ENCODE measurements at places on chromosomes 12 and 14.

DNA sequence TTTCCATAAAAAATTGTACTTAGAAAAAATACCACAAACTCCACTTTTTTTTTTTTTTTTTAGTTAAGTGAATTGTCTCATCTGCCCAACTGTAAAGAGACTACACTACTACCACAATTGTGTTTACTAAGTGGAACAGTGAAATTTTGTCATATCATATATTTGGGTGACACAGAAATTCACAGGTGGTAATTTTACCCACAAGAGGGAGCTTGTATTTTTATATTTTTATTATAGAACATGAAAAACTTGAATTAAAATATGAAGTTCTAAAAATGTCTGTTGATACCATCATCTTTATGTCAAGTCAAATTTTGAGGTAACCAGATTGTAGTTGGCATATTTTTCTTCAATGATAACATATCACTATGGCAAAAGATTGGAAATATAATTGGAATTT is 329.4 kb upstream of the SOX5 start:
- no peak for DNase-seq

DNA sequence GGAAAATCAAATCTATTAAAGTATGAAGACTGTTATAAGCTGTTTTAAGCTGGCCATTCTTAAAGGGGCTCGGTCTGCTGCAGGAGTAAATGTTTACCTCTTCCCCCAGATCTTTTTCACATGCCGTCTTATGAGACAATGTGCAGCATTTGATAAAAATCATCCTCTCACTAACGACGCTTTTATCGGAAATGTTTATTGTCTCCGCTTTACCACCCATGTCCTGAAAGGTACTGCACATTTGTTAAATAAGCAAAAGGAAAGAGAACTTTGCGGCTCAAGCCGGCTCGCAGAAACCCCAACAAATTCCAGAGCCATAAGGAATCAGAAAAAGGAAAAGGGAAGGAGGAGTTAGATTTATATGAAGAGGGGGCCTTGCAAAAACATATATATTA is 137.8 kb downstream of the HMGA2 start:
- no peak for DNase-seq

DNA sequence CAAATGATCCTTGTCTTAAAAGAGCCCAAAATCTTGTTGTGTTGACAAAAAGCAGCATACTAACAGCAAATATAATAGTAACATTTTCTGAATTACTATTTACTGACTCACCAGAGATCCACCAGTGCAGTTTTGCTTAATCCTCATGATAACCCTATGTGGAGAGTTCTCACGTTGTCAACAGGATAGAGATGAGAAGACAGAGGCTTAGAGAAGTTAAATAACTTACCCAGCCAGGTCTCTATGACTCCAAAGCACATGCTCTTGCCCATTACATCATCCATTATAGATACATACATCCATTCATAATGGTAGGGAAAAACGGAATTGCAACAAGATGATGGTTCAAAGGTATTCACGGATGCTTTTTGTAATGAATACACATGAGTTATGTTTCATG is 111.9 kb downstream of the PAX9 start:
- DNase-seq: peak; percentile 29

GRCh38 chr12:47903927-47904712 is 674 bp downstream of the VDR start:
- DNase-seq: peak; percentile 84

DNA sequence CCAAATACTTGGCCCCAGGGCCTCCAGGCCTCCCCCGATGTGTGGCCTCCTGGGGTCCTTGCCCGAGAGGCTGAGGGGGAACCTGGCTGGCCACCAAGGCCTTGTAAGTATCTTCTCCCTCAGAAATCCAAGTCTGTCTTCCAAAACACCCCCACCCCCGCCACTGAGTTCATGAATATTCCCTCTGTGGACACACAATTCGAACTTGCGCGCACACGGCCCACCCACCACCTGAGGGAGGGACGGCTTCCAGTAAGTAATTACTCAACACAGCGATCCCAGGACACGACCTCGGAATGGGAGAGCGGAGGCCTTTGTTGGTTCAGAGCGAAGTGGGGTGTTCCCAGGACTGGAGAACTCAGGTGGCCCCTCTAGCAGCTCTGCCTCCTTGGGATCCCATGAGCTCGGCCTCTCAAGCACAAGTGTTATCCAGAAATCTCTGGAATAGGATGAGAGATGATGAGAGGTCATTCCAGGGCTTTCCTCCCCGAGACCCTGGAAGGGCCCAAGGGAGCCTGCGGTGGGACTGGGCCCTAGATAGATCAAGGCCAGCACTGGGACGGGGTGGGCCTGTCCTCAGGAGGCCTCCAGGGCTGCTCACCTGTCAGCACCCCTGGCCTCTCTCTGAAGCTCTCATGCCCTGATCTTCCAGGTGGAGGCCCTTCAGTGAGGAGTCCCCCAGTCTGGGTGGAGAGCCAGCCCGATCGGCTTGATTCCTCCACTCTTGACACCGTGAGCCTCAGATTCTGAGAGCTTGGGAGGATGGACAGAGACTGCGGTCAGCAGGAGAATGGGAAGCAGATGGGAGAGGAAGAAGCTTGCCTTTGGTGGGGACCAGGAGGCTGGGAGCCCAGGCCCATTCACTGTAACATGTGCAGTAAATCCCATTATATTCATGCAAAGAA is 219.0 kb upstream of the RTL1 start:
- no peak for DNase-seq

DNA sequence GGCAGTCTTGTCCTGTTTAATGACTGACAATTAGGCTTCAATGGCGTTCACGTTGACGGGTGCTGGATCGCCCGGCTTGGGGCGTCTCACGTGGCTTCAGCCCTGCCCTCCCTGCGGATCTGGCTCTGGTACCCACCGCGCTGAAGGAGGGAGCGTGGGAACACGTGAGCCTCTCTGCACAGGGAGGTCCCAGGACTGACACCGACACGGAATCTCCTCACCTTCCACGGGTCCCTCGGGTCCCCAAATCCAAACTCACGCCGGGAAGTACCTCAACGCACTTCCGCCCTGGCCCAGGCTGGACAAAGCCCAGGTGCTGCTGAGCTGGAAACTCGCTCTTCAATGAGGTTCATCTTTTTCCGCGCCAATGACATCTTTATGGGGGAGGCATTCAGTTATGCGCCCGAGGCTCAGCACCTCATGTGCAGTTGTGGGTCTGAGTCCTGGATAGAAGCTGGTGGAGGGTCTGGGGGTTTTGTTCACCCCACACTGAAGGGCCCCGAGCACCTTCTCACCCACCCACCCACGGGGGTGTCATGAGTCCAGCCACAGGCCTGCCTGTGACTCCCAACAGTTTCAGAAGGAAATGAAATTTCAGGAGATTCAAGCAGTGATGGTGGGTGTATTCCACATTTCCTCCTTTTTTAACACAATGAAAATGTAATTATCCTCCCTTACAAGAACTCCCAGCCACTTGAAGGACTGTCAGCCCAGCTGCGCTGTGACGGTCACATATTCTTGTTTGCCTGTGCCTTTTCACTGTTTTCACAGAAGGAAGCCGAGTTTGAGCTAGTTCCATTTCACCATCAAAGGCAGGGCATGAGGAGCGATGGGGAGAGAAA is 251.7 kb upstream of the SFSWAP start:
- DNase-seq: no peak

DNA sequence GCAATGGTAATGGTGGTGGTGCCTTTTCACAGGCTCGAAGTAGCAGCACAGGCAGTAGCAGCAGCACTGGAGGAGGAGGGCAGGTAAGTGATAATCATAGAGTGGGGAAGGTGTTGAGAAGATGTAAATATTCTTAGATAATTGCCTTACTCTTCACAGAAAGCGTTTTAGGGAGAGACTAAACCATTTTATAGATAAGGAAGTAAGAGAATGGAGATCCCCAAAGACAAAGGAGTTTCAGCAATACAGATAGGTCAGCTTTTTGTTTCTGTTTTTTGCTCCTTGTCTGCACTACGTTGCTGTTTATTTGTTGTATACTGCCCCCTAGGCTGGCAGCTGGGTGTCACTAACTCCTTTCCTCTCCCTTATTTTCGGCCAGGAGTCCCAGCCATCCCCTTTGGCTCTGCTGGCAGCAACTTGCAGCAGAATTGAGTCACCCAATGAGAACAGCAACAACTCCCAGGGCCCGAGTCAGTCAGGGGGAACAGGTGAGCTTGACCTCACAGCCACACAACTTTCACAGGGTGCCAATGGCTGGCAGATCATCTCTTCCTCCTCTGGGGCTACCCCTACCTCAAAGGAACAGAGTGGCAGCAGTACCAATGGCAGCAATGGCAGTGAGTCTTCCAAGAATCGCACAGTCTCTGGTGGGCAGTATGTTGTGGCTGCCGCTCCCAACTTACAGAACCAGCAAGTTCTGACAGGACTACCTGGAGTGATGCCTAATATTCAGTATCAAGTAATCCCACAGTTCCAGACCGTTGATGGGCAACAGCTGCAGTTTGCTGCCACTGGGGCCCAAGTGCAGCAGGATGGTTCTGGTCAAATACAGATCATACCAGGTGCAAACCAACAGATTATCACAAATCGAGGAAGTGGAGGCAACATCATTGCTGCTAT is 2.0 kb downstream of the SP1 start:
- DNase-seq: peak; percentile 72

DNA sequence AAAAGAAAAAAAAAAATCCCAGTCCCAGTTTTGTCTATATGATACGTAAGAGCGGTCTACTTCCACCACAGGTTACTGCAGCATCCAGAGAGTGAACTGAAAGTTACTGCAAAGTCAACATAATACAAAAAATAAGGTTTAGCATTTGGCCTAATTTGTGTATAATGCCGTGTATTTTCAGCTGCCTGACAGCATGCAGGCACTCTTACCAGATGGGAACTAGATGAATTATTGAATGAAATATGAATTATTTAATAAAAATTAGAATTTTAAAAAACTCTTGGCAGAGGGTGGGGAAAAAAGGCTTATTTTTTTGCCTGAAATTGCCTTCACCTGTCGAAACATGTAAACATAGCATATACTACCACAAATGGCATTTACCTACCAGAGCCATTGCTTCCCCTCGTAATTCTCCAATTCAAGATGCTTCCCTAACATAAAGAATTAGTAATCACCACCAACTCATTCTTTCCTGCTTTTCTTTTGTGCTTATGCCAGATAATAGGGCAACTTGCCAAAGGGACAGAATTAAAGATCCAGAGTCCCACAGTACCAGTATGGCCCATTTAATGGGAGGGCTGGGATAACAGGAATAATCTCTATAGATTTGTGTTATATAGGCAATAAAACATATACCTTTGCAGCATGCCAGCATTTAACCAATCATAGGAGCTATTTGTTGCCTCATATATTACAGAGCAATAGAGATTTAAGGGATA is 31.1 kb downstream of the ATF7 start:
- DNase-seq: no peak

DNA sequence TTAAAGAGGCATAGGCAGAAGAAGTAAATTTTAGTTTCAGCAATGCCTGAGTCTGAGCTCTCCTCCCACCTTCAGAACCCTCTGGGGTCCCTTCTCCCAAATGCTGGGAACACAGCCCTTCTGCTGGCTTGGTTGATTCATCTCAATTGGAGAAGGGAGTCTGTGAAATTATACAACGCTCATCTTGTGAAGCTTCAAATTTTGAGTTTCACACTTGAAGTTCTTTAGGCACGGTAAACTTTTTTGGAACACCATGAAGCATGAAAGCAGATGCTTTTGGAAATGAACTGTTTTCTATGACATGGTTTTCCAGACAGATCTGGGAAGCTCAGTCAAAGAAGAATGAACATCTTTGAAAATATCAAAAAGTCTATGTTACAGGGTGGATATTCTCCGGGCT is 69.9 kb downstream of the TBK1 start:
- DNase-seq: no peak

GRCh38 chr12:30822385-30823155 is 67.8 kb upstream of the CAPRIN2 start:
- DNase-seq: peak; percentile 49

DNA sequence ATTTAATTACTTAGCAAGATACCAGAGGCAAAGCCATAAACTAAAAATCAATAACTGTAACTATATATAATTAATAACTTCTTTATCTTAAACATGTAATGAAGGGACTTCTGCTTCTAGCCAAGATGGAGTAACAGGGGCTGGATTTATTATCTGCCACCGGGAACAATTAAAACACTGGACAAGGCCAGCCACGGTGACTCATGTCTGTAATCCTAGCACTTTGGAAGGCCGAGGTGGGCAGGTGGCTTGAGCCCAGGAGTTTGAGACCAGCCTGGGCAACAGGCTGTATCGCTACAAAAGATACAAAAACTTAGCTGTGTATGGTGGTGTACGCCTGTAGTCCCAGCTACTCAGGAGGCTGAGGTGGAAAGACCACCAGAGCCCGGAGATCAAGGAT is 113.6 kb downstream of the TAOK3 start:
- DNase-seq: peak; percentile 65

- DNase-seq: no peak
Measured at GRCh38 chr14:61379639-61380184, 58.3 kb downstream of the PRKCH start.

- DNase-seq: peak; percentile 7
Measured at GRCh38 chr14:26863736-26864135, 265.9 kb upstream of the NOVA1 start.

- peak; percentile 2 for DNase-seq
Measured at GRCh38 chr12:65122703-65123102, 1.6 kb upstream of the WIF1 start.

DNA sequence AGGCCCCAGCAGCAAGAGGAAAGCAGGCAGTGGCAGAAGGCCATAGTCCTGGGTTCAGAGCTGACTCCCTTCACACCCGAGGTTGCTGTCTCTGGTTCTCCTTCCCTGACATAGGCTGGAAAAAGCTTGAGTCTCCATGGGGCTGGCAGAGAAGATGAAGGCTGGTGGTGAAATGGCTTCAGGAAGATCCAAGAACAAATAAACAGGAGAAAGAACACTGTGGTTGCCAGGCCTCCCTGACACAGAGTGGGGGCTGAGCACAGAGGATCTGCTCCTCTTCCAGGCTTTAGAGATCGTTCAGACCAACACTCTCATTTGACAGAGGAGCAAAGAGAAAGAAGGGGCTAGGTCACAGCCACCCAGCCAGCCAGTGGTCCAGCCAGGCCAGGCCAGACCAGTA is 14.3 kb downstream of the HDAC7 start:
- DNase-seq: no peak

DNA sequence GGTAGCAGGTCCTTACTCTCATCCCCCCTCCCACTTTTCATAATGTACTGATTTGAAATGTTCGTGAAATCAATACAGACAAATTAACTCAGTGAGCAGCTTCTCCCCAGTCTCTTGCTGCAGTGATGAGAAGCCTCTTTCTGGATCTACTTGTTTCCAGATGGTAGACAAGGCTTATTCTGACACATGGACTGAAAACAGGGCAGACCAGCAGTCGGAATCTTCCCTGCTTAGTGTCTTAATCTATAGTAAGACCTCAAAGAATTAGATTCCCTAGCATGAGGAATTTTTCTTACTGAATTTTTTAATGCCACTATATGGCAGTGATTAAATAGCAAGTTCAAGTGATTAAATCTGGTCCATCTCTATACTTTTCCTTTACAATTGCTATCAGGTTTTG is 120.1 kb downstream of the RGS6 start:
- no peak for DNase-seq

- peak; percentile 44 for DNase-seq
Measured at GRCh38 chr12:7130701-7131501, 730 bp downstream of the CLSTN3 start.

All from M059J (cell line).